ENCODE measurements at places on chromosomes 7 and 10.
A peak's percentile ranks its signal among the peaks of the same experiment; 100 is the strongest.

- ATAC-seq, result no peak
Measured at GRCh38 chr7:98619450-98620321, 2.6 kb downstream of the NPTX2 start.

- no peak for ATAC-seq
Measured at GRCh38 chr7:36281945-36282717, 107.5 kb upstream of the ANLN start.

GRCh38 chr10:114103284-114103683 lies 59.6 kb downstream of the ADRB1 start:
- no peak for ATAC-seq

DNA sequence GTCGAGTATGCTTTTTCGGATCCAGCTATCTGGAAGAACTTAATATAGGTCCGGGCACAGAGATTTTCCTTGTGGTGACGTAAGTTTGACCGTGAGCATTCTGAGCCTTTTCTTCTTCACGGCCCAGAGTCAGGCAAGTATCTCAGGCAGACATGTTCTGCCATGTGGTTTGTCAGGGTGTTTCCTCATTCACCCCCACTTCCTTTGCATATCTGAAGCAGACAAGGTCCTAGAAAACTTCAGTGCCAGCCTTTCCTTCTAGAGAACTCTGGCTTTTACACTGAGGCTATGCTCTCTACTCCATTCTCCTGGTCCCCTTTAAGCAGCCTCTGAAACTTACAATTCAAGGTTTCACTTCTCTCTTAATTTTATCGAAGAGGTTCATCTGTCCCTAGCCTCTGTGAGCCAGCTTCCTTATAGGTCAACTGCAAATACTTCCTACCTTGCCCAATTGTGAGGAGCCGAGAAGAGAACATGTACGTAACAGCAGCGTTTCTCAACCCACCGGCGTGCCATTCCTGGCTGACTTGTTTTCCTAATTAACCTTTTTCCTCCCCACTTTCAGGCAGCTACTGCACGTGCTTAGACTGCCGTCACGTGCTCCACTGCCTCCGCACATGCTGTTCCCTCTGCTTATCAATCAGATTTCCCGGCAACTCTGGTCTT lies 47.3 kb downstream of the CDCA7L start:
- peak; percentile 32 for ATAC-seq

DNA sequence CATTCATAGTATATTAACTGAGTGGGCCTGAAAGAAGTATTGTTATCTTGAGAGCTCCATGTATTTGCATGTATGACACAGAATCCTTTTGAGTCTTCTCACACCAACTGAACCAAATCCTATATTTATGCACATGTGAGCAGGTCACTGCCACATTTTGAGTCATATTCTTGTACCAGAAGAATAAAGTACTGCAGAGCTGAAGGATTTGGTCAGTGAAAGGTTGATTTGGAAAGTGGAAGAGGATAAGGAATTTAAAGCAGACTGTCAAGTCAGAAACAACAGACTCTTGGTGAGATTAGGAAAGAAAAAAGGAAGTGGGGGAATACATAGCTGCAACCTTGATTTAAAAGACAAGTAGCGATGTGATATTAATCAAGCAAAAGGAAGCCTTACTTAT lies 121.8 kb downstream of the ARID5B start:
- ATAC-seq, result peak; percentile 31

All from activated CD4-positive, CD25-positive, alpha-beta regulatory T cell treated with anti-CD3 and anti-CD28 coated beads, Interleukin-2, amount 50 U/mL, for 24 hours (primary cell).